ENCODE measurements at places on chromosomes 2 and 18.
A peak's percentile ranks its signal among the peaks of the same experiment; 100 is the strongest.

DNA sequence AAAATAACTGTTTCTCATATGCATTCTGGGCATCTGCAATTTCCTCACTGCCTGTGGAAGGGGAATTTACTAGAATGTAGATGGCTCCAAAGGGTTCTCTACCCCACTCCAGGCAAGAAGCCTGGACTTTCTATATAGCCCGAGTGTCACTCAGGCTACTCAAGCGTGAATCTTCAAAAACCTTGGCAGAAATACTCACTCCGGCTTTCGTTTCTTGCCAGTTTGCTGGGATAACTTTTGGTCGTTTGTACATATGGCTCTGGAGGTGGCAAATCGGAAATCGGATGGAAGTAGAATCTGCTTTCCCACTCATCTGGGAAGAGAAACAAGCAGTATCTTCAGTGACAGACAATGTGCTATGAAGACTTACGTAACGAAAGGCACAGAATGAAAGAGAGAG, 30.7 kb downstream of the WIPF1 start:
- no peak for DNase-seq

GRCh38 chr2:156098506-156098905, 234.0 kb downstream of the NR4A2 start:
- DNase-seq, result no peak

DNA sequence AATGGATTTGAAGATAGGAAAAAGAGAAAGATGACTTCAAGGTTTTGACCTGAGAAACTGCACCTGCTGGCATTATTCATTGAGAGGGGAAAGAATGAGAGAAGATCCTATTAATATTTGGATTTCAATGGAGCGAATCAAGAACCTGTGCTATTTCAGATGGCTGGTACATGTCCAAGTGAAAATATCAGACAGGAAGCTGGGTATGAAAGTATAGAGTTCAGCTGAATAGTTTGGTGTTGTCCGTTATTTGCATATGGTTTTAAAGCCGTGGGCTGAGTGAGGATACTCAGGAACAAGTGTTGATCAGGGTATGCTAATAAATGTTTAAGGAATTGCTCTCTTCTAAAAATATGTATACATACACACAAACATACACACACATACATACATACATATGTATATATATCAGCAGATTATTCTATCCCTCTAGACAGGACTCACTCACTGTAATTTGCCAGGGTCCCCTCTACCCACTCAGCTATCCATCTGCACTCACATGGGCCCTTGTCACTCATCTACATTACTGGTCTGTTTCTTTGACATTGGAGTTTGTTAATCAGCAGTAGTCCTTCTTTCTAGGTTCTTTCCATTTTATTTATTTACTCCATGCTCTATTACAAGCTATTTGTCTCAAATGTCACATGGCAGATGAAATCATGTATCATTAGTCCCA, 33.9 kb upstream of the IKZF2 start:
- DNase-seq, result no peak

DNA sequence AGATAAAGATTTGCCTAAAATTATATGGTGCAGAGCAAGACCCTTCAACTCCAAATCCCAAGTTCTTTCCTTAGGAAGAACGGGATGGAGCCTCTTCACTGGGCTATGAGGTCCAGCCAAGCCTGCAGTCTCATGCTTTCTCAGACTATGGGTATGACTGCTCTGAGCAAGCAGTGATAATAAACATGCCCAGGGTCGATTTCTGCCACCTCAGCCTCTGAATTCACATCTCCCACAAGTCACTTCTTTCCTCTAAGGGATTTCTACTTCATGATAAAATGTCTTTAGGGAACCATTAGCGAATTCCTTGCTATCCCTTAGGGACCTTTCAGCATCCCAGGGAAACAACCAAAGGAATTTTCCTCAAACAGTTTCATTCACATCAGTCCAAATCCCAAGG, 94.8 kb downstream of the GFPT1 start:
- DNase-seq, result no peak

DNA sequence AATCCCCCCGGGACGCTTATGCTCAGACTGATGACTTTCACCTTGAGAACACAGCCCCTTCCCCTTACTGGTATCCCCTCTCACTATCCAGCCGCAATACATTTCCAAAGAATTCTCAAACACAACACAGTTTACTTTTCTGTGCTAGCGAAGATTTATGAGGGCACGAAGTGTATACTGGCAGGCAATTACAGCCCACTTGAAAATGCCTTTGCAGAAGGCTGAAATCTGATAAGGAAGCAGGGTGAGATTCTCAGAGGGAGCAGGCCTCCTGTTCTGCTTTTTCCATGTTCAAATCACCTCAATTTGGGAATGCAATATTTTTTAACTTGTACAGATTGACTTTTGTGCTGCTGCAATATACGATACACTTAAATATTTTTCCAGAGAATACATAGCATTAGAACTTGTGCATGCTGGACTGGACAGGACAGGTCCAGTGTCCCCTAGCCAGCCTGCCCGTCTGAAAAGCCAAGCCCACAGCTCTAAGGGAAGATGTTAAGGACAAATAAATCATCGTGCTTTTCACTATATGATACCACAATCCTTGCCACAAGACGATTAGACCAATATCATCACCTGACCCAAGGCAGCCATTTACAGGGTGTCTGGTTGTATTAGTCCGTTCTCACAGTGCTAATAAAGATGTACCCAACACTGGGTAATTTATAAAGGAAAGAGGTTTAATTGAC, 262.1 kb downstream of the EPHA4 start:
- DNase-seq, result no peak

DNA sequence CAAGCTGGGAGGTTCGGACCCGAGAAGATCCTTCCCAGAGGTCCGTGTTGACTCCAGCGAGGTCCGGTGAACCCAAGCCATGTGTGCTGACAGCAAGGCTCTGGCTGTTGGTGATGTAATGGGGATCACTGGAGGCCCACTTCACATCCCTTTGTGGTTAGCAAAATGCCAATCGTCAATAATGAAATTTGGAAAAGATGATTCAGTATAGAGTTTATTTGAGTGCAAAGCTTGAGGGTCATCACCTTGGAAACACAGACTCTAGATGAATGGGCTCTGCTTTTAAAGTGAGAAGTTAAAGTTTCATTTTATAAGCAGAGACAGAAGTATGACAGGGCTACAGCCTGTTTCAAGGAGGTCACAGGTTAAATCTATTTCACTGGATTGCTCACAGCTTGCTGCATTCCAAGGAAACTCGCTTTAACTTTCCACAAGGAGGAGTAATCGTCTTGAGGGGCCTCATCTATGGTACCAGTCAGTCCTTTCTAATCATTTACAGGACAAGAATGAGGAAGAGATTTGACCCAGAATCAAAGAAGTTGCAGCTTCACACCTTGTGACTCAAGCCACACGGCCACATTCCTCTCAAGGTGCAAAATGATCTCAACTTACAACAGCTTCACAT, 140.5 kb downstream of the TPO start:
- DNase-seq, result no peak

DNA sequence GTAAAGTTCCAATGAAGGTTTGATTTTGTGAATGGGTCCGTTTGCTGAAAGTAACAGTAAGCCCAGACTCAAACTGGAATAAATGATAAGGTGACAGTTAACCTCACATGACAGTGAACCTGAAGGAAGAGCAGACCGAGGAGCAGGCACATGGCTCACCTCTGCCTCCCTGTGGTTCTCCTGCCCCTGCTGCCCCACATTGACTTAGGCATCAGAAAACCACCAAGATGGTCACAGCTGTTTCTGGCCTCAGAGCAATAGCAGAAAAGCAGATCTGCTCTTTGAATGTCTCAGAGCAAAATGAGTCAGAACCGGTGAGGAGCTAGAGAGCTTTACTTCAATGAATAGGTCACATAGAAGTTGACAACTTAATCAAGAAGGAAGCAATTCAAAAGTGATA, 487.6 kb downstream of the METTL4 start:
- DNase-seq, result no peak

DNA sequence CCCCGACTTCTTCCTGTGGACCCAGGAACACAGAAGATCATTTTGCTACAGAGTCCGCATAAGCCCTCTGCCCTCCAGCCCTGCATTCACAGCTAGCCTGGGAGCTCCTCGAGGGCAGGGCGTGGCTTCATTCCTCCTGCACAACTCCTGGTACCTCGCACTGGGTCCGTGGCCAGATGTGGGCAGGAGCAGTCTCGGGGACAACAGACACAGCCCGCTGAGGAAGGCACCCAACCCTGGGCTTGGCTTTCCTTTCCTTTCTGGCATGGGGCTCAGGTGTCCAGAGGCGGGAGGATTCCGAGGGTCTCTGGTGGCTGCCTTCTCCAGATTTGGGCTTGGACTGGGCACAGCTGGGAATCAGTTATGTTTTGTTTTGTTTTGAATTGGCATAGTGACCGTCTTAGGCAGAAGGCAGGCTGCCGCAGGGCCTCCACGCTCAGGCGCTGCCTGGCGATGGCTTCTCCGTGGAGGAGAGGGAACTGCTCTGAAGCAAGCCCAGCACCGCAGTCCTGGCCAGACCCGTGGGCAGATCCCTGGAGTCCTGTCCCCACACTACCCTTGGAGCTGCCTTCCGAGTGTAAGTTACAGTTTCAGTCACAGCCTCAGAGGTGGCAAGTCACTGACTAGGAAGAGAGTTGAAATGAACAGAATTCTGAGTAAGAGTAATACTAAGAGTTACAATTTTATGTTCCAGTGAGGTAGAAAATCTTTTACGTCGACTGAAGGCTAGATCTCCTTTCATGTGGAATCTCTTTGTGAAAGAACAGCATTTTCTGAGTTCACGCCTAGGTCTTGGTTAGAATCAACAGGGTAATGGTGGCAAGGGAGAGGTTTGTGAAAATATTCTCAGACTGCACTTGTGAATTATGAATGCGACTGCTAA, 47.9 kb downstream of the LDLRAD4 start:
- no peak for DNase-seq

DNA sequence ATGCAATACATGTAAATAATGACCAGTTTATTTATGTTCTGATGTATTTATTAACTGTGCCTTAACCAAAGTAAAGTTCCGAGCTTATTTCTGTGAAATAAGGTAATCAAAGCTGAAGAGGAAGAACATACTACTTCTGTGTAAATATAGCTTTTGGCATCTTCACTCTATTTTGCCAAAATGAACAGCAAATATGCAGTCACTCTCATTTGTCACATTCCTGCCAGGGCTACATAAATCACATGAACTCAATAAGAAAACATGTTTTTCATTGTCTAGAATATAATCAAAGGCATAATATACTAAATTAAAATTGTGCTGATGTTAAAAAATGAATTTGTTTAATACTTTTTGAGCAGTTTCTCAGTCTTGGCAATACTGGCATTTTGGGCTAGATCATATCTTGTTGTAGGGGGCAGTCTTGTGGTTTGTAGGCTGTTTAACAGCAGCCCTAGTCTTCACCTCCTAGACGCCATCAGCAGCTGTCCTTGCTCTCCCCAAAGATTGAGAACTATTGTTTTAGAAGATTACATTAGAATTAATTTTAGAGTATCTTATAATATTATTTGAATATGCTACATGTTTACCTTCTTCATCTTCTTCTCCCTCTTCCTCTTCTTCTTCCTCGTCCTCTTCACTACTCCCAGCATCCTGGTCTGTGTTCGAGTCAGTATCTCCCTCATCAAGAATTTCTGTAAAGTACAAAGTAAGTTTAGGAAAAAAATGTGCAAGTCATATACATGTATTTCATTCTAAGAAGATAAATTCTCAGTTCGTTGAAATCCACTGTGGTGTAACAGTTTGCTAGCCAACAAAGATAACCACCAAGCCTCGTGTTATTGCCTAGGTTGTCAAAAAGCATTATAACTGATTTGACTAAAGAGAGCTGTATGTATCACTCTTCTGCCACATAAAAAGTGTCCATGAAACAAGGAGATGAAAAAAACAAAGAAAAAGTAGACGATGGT, 41.5 kb downstream of the CWC22 start:
- DNase-seq, result no peak

DNA sequence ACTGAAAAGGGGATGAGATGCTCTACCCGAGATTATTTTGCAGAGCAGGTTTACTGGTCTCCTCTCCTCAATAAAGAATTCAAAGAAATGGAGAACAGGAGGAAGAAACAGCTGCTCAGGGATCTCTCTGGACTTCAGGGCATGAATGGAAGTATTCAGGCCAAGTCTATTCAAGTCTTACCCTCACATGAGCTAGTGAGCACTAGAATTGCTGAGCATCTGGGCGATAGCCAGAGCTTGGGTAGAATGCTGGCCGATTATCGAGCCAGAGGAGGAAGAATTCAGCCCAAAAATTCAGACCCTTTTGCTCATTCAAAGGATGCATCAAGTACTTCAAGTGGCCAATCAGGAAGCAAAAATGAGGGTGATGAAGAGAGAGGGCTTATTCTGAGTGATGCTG, 60.0 kb downstream of the PIKFYVE start:
- DNase-seq, result no peak

DNA sequence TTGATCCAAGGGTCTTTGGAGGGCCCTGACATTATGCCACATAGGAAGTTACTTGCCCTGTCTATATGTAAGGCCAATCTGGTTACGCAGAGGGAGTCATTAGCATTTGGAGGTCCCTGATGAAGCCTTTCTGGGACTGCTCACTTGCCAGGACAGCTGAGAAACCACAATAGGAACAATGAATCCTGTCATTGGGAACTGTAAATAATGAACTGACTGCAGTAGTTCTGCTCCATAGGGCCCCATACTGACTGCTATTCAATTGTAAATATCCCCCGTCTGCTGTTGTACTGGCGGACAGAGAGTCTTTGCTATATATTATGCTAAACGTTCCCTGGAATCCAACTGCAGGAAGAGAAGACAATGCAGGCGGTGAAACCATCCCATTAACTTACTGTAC, 149.4 kb upstream of the DCC start:
- DNase-seq, result no peak

DNA sequence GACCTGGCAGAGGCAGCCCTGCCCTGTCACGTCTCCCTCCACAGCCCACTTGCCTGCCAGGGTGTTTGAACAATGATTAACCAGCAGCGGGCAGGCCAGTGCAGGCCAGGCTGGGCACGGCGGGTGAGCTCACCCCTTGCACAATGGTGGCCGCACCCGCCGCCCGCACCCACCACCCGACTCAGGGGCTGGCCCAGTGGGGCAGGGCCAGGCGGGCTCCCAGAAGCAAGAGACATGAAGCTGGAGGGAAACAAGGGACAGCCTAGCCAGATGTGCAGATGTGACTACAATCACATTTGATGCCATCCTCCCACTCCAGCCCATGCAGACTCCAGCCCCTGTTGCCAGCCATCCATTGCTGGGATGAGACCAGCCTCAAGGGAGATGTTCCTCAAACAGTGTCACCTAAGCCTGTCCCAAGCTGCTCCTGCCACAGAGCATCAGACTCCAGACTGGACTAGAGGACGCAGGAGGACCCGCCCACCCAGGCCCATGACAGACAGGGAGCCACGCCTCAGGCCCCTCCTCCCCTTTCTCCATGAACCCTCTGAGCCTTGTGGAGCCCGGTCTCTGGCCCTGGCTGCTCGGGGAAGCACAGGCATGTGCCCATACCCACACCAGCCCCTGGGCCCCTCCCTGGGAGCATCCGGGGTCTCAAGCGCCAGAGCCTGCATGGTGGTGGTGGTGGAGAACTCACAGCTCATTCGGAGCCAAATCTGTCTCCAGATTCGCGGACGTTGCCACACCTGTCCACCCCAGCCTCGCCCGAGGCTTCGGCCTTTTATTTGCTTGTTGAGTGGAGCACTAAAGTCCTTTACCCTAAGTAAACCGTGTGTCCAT, 45.0 kb downstream of the SDC1 start:
- peak; percentile 67 for DNase-seq

Measured in SHP77 (cell line).